NCI-H2029 (cell line): ENCODE measurements at places on chromosomes 5 and 9.
A peak's percentile ranks its signal among the peaks of the same experiment; 100 is the strongest.

GRCh38 chr9:119083673-119084072, 285.6 kb downstream of the BRINP1 start:
- no peak for DNase-seq

DNA sequence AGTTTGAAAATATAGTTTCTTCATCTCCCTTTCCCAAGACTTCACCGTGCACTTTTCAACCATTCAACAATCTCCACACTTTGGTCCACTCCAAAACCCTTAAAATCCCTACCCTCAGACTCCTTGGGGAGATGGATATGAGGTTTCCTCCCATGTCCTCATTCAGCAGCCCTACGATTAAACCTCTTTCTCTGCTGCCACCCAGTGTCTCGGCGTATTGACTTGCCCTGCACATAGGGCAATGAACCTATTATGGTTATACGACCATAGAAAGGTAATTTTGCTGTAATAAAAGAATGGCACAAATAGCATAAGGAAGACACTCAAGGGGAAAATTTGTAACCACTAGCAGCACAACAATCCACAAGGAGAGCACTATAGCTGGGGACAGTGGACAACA, 803.5 kb downstream of the TLE1 start:
- peak; percentile 36 for DNase-seq

DNA sequence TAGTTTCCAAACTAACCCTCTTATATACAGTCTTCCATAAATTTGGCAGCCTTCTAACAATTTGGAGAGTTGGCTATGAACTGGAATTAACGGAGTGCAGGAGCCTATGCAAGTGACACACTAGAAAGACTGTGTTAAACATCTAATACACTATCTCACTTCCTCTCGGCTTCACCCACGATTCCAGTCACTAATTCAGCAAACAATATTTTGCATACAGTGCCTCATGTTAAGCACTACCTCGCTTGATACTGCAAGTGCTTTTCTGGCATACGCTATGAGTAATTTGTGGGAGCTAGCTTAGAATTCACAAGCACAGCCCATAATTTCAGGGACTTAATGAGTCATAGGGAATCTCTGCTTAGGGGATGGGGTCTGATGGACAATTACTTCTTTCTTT, 102.5 kb downstream of the ST8SIA4 start:
- no peak for DNase-seq

- no peak for DNase-seq
Observed at GRCh38 chr9:38094165-38094564, 25.1 kb upstream of the SHB start.

- no peak for DNase-seq
Observed at GRCh38 chr5:146867996-146868708, 10.4 kb downstream of the PPP2R2B start.

DNA sequence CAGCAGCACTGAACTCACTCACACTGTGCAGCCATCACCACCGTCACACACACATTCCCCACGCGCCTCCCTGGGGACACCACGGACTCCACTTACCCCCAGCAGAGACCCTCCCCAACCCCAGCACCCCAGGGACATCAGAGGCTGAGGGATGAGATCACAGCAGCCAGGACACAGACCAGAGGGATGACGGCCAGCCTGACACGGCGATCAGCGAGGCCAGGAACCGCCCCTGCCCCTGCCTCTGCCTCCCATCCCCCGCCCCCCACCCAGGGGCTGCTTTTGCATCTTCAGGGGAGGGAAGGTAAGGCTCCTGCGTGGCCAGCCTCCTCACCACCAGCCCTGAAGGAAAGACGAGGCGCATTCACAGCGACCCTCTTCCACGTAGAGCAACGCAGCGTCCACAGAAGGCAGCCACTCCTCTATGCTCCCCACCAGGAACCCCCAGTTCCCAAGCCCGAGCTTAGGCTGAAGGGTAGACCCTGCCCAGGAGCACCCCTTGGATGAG, 104.5 kb downstream of the VAV2 start:
- DNase-seq = no peak

GRCh38 chr5:20113031-20113715, 125.2 kb upstream of the CDH18 start:
- DNase-seq = peak; percentile 44

GRCh38 chr5:157026789-157027424, 32.0 kb downstream of the HAVCR1 start:
- peak; percentile 23 for DNase-seq

- no peak for DNase-seq
Observed at GRCh38 chr5:5665225-5666075, 243.0 kb downstream of the ICE1 start.

DNA sequence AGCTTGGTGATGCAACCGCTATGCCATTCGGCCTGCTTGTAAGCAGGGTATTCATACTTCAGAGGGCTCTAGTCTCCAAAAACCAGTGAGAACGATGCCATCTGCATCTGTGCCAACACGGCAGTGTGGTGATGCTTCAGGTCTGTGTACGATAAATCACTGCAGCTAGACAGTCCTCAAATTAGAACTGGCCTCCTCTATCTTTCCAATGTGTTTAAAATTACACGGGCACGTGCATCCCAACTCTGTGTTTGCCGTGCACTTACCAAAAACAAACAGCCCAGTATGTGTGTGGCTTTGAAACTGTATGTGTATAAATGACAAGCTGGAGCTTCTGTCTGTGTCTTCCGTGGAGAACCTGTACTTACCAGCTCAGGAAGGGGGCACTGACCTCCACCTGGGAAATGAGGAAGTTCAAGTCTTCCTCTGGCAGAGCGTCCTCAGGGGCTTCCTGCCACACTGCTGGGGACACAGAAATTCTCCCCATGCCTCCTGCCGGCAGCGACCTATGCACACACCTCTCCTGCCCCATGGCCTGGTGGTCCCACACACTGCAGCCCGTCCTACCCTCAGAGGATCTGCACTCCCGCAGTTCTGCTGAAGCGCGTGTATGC, 12.3 kb downstream of the MED10 start:
- DNase-seq = no peak

GRCh38 chr9:124084087-124084486, 72.5 kb downstream of the LHX2 start:
- no peak for DNase-seq

DNA sequence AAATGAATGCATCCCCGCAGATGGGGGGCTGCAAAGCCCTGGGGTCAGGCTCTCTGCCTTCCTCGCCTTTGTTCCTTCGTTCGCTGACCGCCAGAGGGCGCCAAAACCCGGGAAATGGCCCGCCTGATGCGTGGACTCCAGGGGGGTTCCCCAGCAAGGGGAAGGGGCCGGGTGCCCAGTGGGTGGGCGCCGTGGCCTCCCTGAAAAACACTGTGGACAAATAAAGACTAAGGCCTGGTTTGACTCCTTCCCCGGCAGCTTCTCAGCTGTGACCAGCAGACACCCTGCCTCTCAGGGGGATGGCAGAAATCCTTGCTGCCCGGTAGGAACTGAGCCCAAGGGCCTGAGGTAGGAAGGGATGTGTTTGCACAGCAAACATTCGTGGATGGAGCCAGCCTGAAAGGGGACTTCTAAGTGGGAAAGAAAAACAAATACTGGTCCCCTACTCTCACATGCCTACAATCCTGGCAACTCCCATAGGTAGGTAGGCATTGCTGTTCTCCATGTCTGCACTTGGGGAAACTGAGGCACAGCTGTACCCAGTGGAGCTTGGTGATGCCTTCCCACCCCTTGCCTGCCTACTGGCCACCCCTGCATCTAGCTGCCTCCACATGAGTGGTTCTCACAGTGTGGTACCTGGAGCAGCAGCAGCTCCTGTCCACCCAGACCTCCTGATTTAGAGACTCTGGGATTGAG, 57.7 kb downstream of the DUSP1 start:
- DNase-seq = peak; percentile 39

DNA sequence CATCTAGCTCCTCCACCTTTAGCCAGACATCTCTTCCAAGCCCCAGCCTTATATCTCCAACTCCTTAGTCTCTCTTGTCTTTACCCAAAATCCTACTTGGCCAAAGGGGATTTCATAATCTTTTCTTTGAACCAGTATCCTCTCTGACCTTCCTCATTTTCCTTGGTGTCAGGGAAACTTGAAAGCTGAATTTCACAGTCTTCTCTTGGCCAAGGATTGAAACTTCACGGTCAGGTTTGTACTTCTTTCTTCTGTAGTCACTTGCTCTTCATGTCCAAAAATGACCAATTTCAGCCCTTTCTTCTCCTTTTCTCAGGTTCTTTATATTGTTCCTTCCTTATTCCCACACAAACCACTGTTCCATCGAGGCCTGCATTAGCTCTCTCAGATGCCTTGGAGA, 473.7 kb upstream of the KLF4 start:
- no peak for DNase-seq

DNA sequence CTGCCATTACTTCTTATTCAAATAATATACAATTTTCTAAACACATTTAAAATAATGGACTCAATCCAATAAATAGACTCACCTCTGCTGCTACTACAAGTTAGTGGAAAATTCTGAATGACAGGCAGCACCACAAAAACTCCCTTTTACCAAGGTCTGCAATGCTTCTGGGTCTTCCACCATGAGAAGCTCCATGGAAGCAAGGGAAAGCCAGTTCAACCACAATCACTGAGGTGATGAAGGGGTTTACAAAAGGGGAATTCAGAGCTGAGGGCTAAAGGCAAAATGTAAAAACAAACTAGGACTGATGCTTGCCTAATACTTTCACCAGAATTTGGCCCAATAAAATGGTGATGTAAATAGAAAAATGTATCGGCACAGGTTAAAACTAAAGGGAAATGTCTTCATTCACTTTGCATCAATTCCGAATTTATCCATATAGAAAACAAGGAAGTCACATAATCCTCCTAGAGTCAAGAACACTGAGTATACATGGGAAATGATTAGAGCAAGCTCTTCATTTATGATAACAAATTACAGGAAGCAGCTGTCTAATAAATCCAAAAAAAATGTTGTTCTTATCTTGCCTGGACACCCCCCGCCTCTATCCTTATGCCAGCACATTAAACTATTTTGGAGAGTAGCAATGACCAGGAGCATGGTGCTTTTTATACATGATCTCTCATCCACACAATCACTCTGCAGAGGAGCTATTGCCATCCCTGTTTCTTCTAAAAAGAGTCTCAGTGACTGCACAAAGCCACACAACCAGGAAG, 66.3 kb upstream of the NFIB start:
- DNase-seq = no peak

GRCh38 chr9:6899274-6899673, 141.5 kb downstream of the KDM4C start:
- no peak for DNase-seq

DNA sequence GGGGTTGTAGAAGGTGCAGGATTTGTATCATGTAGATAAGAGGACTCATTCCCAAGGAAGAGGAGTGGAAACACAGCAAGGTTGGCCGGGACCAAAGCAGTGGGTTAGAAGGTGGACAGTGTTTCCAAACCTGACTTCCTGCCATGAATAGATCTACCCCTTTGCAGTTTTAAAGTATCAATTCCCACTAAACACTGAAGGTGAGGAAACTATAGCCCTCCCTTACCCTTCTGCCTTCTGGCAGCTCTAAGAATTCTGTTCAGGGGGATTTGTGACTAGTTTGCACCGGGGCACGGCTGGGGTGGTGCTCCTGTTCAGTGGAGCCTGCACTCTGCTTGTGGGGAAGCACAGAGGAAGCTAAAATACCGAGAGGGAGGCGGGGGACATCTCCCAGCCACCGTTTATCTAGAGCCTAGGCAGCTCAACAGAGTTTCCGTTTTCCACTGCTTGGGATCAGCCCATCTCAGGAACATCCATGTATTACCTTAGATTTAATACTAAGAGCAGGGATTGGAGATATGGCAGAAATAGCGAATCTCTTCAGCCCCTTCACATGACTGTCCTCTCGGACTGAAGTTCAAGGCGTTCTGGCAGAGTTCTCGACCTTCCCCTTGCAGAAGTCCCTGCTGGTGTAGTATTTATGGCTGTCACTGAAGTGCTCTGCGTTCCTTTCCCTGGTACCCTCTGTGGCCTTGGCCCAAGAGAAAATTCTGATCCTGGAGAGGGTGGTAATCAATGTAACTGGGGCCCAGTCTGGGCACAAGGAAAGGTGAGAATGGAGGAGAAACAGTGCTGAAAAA, 5.4 kb downstream of the ISL1 start:
- DNase-seq = no peak

GRCh38 chr9:135896205-135896604, 11.1 kb downstream of the CAMSAP1 start:
- DNase-seq = no peak

DNA sequence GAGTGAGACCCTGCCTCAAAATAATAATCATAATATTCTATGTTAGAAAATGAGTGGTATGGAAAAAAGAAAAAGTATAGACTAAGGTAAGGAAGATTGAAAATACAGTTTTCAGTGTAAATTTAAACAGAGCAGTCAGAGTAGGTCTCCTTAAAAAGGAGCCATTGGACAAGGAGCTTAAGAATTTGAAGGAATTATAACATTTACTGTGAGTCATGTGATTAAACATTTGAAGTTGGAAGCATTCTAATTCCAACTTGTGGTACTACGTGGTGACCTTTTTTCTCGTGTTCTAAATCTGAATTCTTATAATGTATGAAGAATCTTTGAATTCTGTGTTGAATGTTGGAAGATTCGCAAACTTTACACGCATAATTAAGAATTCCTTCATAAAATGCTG, 39.3 kb upstream of the TMEM171 start:
- no peak for DNase-seq

DNA sequence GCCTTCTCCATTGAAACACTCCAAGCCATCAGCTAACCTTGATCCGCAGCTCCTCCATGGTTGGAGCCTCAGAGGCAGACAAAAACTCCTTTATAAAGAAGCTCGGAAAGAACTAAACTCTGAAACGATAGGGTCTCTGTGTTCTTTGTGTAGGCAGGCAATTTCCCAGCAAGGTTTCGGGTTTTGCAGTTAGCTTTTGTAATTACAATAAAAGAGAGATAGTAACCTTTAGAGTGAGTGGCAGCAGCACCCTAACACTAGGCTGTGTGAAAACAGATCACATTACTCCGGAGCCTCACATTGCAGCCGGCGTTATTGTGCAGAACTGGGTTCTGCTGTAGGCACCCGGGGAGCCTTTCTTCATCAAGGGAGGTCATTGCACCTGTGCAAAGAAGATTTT, 115.8 kb upstream of the MAP3K1 start:
- no peak for DNase-seq

GRCh38 chr9:87829756-87830155, 52.9 kb upstream of the SPATA31E1 start:
- no peak for DNase-seq

DNA sequence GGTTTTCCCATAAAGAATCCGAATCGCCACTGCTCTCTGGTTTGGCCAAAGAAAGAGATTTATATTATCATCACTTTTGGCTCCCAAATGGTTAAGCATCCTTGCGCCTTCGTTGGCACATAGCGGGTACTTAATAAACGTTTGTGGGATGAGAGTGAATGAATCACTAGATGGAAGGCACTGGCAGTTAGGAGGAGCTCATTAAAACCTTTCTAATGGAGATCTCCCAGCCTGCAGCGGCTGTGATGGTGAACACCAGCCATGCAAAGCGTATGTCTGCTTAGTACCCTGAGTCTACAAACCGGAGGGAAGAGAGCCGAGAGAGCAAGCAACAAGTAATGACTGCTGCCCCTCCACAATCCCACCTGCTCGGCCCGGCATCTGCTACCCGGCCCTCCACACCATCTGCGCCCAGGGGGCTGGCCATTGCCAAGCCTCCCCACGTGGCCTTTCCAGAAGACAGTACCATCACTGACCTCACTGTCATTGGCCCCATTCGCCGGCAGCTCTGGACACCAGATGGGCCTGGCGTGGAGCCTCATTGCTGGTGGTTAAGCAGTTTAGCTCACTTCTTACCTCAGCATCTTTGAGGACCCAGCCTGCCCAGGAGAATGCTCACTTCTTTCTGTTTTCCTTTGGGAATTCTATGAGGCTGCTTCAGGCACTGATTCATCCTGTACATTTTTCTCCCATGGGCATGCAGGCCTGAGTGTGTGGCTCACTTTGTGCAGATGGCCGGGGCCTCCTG, 39.3 kb upstream of the ANKRD33B start:
- DNase-seq = no peak
